ENCODE measurements at places on chromosomes 13 and 19.
A peak's percentile ranks its signal among the peaks of the same experiment; 100 is the strongest.

DNA sequence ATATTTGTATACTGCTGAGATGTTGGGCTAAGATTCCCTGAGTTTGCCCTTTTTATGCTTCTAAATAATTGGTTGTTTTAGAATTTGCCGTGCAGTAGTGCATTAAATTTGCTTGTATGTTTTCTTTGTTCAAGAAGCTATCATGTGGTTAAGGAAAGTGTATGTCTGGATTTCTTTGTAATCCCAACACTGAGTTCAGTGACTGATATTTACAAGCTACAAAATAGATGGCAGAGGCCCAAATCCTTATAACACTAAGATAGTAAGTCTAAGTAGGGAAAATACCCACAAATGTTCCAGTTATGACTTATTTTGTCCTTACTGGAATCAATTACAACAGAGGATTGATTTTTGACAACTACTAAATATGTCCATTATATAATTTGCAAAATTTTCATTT is 435.0 kb upstream of the KLF12 start:
- no peak for DNase-seq

DNA sequence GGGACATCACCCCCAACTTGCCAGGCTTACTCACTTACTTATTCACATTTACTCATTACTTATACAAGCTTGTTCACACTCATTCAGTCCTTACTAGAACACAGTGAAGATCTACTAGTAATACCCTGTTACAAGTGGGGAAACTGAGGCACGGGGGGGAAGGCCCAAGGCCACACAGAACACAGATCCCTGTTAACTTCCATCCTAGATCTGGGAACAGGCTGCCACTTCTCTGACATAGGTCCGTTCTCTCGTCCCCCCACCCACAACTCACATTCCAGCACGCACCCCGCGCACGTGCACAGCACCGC is 1.5 kb upstream of the NRTN start:
- DNase-seq = no peak

- DNase-seq = no peak
These were observed 14.1 kb downstream of the ZNF490 start for GRCh38 chr19:12596485-12596884.

DNA sequence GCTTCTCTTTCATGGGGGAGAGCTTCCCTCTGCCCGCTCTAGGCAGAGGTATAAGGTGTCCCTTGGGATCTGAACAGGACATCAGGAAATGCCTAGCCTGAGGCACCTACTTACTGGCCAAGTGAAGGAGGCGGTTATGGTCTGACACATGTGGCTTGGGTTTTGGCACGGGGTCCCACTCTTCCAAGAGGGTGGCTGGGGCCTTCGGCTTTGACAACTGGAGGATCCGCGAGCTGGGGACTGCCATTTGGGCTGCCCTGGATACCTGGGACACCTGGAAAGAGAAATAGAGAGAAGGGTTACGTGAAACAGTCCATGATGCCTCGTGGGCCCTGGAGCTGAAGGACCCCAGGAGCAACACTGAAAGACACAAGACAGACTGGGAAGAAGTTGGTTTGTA is 22.4 kb upstream of the MIER2 start:
- DNase-seq = no peak

- peak; percentile 41 for DNase-seq
These were observed 57.8 kb upstream of the POSTN start for GRCh38 chr13:37656247-37656940.

- DNase-seq = no peak
These were observed 406.7 kb upstream of the ZNF507 start for GRCh38 chr19:31938675-31939074.

- no peak for DNase-seq
These were observed at the start of gene SULT2A1 for GRCh38 chr19:47886010-47886559. Gene SULT2A1, minus strand, starts transcription at chr19:47886315. Its CDS starts 58 bp downstream, at chr19:47886257.

GRCh38 chr19:7744871-7745650 is 2.3 kb downstream of the CD209 start:
- DNase-seq = no peak

DNA sequence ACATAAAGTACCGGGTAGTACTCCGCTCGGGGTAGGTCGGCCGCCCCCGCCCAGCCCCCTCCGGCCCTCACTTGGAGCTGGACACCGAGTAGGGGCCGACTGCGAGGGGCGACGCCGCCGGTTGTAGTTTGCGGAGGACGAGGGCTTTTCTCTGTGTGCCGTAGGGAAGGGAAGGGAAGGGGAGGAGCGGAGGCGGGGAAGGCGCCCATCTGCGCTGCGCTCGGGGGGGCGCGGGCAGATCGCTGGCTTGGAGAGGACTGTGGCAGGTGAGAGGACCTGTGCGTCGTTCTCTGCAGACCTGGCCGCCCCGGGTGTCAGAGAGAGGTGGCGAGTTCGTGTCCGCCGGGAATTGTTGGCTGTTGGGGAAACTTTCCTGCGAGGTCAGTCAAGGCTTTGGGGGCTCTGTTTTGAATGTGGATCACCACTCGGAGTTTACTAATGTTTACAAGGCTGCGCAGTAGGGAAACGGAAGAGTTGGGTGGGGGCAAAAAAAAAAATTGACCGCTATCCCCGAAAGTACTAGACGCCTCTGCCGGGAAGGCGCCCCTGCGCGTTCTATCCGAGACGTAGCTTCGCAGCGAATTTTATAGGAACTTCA is 1.4 kb downstream of the ING1 start:
- peak; percentile 32 for DNase-seq

DNA sequence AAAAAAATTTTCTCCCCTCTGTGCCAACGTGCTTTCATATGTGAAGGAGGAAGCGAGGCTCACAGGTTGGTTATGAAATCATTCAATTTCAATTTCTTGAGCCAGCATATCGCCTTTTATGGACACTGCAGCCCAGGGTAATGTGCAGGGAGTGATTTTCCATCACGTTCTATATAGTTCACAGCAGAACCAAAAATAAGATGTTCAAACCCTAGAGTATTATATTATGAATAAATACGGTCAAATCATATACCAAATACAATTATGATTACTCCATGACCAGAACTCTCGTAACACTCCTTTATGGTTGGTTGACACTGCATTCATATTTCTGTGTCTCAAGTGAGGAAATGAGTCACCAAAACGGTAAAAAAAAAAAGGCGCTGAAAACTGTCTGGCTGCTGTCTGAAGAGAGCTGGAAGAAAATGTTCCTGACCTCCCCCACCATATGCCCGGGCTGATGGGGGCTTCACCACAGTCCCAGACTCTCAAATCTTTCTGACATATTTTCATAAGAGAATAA is 75.8 kb upstream of the UBAC2 start:
- peak; percentile 64 for DNase-seq

DNA sequence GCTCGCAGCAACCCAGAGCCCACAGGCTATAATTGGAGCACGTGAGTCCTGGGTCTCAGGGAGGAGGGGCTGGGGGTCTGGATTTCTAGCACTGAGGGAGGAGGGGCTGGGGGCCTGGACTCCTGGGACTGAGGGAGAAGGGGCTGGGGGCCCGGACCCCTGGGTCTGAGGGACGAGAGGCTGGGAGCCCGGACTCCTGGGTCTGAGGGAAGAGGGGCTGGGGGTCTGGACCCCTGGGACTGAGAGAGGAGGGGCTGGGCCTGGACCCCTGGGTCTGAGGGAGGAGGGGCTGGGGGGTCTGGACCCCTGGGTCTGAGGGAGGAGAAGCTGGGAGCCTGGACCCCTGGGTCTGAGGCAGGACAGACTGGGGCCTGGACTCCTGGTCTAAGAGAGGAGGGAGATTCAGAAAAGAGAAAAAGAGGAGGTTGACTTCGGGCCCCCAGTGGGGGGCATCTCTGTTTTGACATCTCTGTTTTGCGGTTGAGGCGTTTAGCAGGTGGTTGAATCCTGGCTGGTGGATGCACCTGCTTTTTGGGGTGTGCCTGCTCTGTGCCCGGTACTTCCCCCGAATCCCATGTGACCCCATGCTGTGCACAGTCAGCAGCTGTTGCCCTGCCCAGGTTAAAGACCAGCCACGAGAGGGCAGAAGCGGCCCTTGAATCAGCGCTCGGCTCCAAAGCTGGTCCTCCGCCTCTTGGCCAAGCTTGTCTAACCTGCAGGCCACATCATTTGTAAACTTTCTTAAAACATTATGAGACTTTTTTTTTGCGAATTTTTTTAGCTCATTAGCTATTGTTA is 10.5 kb downstream of the PVR start:
- peak; percentile 58 for DNase-seq

GRCh38 chr13:109182777-109183465 is 553.5 kb downstream of the MYO16 start:
- no peak for DNase-seq

DNA sequence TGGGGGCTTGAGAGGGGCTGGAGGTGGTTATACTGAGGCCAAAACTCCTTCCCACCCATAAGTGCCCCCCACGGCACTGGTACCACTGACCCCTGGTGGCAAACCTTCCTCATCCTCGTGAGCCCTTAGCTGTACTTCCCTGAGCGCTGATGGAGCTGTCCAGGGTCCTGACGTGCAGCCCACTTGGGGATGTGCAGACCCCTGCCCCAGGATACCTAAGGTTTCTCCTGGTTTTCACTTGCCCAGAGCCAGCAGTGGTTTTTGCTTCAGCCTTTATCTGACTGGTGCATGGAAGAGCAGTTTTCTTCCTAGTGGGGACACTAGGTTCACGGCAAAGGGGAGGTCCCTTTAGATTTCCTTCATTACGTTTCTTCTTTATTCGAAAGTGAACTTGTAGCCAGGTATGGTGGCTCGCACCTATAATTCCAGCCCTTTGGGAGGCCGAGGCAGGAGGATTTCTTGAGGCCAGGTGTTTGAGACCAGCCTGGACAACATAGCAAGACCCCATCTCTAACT is 28.7 kb upstream of the KCTD15 start:
- DNase-seq = peak; percentile 34

GRCh38 chr19:4279530-4280422 is 710 bp downstream of the SHD start:
- no peak for DNase-seq

GRCh38 chr19:1169921-1170885 is 3.9 kb downstream of the SBNO2 start:
- DNase-seq = no peak

- no peak for DNase-seq
These were observed 410.1 kb upstream of the TSHZ3 start for GRCh38 chr19:31759359-31759758.

DNA sequence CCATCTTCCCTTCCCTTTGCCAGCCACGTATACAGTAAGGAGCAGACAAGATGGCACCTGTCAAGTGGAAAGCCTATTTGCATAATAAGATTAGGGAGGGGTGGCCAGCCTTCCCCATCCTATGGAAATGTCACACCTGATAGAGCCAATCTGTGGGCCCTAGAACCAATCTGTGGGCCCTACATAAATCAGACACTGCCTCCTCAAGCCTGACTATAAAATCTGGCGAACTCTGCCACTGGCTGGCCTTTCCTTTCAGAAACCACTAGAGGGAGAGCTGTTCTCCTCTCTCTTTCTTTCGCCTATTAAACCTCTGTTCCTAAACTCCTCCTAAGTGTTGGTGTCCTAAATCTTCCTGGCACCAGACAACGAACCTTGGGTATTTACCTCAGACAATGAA is 231.5 kb upstream of the KLHL1 start:
- DNase-seq = peak; percentile 25

- DNase-seq = no peak
These were observed 10.5 kb upstream of the NBEA start for GRCh38 chr13:34931572-34931971.

GRCh38 chr13:29535663-29536655 is 59.5 kb downstream of the SLC7A1 start:
- no peak for DNase-seq

DNA sequence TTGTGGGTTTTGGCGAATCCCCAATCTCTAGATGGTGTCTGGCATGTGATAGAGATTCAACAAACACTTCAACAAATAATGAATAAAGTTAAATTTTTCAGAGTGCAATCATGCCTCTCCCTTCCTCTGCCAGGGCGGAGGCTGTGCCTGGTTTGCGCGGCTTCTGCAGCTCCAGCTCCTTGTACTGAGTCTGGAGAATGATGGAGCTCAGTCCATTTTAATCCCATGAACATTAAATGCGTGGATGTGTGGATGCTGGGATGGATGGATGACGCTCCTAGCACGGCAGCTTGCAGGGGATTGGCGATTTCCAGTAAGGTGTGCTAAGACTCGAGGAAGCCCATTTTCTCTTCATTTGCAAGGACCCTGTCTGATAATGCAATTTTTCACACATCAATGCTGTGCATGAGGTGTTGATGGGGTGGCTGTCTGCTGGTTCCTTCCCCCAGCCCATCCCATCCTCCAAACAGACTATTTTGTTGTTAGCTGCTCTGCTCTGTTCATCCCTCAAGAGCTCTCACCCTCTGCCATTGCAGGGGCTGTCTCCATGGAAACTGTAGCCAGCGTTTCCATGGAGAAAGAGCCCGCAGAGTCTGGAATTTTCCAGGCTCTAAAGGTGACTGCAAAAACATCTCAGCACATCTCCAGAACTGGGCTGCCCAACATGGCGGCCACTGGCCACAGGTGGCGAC is 92.6 kb upstream of the PEG3 start:
- no peak for DNase-seq

GRCh38 chr13:79226938-79227337 is 179.1 kb downstream of the RBM26 start:
- no peak for DNase-seq

DNA sequence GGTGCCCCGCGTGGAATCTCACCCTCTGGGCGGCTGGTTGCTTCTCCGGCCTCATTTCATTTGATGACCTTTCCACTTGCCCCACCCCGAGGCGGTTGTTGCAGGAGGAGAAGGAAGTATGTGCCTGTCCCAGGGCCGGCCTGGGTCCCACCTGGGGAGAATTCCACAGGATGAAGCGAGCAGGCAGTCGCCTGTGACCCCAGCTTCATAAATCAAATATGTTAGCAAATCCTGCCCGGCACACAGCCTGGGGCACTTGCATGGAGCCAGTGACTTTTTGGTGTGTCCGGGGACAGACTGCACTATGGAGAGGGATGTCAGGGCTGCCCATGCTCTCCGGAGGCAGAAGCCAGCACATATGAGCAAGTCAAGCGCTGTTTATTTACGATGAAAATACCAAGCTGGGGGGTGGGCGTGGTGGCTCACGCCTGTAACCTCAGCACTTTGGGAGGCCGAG is 19.7 kb upstream of the ZBTB7A start:
- DNase-seq = no peak

DNA sequence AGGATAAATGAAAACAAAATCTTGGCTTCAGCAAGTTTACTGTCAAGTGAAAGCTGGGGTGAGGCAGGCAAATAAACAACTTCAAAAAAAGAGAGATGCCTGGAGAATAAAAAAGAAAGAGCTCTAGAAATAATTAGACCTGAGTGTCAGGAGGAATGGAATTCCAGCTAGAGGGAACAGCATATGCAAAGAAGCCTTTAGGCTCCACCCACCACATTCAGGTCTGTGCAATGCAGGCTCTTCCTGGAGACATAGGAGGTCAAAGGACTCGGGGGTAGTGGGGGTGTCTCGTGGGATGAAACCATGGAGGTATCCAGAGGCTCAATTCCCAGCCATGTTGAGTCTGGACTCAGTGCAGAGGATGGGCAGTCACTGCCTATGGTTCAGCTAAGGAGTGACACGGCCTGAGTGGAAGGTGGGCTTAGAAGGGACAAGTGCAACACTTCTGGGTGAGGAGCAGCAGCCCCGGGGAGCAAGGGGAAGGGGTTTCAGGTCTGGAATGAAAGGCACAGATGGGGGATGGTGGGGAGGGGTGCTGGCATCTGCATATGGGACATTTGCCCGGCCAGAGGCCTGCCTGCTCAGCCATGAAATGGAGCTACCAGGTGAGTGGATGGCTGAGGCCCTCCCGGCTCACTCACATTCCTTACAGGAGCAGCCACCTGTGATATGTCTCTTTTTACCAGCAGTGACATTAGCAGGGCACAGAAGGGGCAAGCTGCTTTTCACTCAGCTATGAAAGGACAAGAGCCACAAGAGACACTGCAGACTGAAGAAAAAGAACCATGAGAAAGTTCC is 12.3 kb downstream of the LATS2 start:
- DNase-seq = no peak
